Occipital lobe (tissue), 3 donors: ENCODE measurements at places on chromosomes 11 and 22. TPM values are rescaled to one million over a fixed set of nuclear protein-coding genes. Genes with fewer than 3 reads are reported as not detected.

RFPL3 gene
- not detected for total RNA-seq

TMPRSS5 gene
- total RNA-seq, result 3.0 TPM

DNA sequence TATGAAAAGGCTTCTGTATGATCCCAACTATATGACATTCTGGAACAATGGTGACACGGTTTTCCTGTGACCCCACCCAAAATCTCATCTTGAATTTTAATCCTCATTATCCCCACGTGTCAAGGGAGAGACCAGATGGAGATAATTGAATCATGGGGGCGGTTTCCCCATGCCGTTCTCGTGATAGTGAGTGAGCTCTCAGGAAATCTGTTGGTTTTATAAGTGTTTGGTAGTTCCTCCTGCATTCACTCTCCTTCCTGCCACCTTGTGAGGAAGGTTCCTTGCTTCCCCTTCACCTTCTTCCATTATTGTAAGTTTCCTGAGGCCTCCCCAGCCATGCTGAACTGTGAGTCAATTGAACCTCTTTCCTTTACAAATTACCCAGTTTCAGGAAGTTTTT, 53.1 kb upstream of the TSPAN18 start:
- DNase-seq, result no peak

GRCh38 chr11:86377972-86378371, 3.3 kb downstream of the CCDC81 start:
- DNase-seq, result no peak

GRCh38 chr22:20663941-20664593, 109.8 kb upstream of the SERPIND1 start:
- DNase-seq, result no peak
